ENCODE measurements at places on chromosomes 7 and 10. TPM values are rescaled to one million over a fixed set of nuclear protein-coding genes. Genes with fewer than 3 reads are reported as not detected.

COL1A2 gene
- 3,868 TPM for total RNA-seq

SEMA3A gene
- 72.3 TPM for total RNA-seq

DNA sequence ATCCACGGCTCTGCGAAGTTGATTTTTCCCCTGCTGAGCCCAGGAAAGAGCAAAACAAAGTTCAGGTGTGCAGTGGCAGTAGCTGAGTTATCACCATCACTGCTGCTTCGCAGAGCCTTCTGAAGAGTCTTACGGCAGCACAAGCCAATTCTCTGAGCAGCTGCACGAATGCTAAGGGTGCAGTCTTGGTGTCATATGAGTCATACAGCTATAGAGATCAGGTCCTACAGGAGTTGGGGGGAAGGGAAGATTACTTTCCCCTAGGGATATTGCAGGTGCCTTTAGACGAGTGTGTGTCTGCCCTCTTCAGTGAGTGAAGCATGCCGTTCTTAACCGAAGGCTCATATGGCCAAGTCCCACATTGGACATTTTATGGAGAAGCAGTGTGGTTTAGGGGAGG lies 227.8 kb downstream of the CELF2 start:
- no peak for DNase-seq

DNA sequence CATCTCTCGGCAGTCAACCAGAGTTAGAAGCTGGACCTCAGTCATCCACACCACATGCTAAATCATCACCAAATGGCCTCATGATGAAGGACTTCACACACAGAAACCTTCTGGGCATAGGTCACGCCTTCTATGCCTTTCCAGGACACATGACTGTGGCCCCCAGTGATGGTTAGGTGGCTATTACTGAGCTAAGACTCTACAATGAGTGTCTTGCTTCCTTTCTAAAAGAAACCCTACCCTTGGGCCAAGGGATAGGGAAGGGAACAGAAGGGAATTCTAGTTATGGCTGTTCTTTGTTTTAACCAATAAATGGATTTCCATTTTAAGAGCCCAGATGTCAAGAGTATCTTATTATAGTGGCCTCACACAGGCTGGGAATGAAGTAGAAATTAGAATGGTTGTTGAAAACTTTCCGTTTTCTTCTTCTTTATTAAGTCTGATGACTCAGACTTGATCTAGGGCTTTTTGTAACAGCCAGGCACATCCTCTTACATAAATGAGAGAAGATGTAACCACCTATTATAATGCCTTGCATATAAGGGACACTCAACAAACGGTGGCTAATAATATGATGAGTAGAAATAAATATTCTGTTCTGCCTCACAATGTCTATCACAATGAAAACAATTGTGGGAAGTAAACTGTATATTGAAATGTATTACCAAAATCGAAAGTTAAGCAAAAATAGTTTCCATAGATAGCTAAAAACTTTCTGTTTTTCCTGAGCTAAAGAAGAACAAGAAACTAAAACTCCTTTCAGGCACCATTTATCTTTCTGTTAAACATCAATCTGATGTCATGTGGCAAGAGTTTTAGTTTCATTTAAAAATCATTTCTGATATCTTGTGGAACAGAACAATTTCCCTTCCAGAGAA lies 62.5 kb upstream of the TOMM7 start:
- DNase-seq = no peak

DNA sequence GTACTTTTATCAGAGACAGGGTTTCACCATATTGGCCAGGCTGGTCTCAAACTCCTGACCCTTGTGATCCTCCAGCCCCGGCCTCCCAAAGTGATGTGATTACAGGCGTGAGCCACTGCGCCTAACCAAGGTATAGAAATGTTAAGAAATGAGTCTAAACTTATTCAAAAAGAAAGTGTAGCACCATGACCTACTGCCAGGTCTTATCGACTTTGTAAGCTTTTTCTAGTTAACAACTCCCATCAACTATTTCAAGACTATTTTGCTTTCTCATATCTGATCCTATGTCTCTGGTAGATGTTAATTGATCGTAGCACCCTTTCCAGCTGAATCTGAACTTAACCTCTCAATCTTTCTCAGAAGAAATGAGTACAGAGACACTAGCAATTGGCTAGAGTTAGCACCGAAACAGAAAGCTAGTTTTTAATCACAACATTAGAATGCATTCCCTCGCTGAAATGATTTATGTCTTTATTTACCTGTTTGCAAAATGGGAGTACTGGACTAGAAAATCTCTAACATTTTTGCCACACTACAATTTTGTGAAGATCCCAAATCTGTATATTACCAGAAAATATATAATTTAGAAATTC lies 114.0 kb upstream of the HGF start:
- no peak for DNase-seq

DNA sequence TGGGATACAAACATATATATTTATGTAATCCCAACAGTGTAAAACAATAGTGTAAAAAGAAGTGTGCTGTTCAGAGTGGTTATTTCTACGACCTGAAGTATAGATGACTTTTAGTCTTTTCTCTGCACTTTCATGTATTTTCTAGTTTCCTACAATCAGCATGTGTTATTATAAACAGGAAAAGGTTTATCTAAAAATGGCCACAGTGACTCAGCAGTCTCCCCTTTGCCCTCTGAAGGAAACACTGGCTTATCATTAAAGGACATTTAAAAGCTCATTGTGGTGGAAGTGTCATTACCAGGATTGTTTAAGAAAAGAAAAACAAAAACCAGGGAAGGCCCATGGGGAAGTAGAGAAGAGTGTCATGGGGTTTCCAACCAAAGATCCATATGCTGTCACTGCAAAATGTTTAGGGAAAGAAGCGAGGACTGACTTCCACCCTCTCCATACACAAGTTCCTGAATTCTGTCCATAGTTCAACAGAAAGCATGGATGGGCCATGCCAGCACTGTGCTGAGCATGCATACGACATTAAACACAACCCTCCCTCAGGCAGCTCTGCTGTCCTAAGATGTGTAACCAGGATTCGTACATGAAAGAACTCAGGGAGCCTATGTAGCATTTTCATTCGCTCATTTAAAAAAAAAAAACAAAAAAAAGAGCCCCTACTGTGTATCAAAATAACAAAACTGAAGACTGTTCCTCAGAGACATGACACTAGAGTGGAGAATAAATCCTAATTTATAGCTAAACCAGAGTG lies 10.2 kb downstream of the CYREN start:
- DNase-seq = peak; percentile 15

DNA sequence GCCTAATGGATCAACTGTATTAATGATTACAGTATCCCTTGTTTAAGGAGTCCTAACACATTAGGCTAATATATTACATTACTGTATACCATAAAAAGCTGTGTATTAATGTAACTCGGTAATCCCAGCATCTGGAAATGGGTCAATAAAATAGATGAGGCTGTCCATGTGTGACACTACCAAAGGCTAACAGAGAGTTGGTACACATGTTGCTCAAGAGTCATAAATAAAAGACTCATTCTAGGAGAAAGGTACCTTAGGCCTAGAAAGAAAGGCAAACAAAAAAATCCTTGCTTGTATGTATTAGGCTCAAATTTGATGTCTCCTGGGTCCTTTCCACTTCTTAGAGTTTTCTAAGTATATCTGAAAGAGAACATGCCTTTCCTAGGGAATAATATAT lies 14.6 kb downstream of the MCMBP start:
- DNase-seq = no peak
